IgD-negative memory B cell (primary cell): ENCODE measurements at places on chromosomes 2 and 18. TPM values are rescaled to one million over a fixed set of nuclear protein-coding genes. Genes with fewer than 3 reads are reported as not detected.

TEX44 gene
- polyA plus RNA-seq = not detected

CAPN13 gene
- not detected for polyA plus RNA-seq

DNER gene
- polyA plus RNA-seq = not detected

CHRNG gene
- not detected for polyA plus RNA-seq

MRPL44 gene
- 39.8 TPM for polyA plus RNA-seq

MAL gene
- 10.2 TPM for polyA plus RNA-seq

ERFE gene
- polyA plus RNA-seq = not detected

UNC80 gene
- polyA plus RNA-seq = not detected

TCF4 gene
- 256 TPM for polyA plus RNA-seq

AQP12B gene
- polyA plus RNA-seq = not detected

GPR39 gene
- polyA plus RNA-seq = not detected

CSRNP3 gene
- polyA plus RNA-seq = not detected

CDKL4 gene
- polyA plus RNA-seq = not detected

SLC8A1 gene
- not detected for polyA plus RNA-seq

OSR1 gene
- polyA plus RNA-seq = not detected

DUSP2 gene
- 55.6 TPM for polyA plus RNA-seq

ZFP36L2 gene
- polyA plus RNA-seq = 249 TPM

PAX8 gene
- 0.85 TPM for polyA plus RNA-seq

LRP1B gene
- polyA plus RNA-seq = not detected

G6PC2 gene
- not detected for polyA plus RNA-seq

CIDEA gene
- not detected for polyA plus RNA-seq

VAMP8 gene
- polyA plus RNA-seq = 240 TPM

SOS1 gene
- polyA plus RNA-seq = 13.7 TPM

ATP8B1 gene
- 0.50 TPM for polyA plus RNA-seq
